ENCODE measurements at places on chromosomes 2 and 18. TPM values are rescaled to one million over a fixed set of nuclear protein-coding genes. Genes with fewer than 3 reads are reported as not detected.

DNA sequence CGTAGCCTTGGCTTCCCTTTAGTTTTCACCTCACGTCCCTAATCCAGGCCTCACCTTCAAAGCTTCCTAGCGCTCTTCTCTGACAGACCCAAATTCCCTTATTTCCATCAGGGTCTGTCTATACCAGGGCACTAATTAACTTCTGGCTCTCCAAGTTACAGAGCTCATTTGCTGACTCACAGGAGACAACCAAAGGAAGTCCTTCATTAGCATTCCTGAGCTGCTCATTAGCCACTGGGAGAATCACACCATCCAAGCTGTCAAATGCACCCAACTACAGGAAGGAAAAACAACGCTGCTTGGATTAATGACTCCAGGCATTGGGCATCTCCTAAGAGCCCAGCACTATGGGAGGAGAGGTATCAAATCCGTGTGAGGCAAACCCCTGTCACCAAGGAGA is 109.8 kb upstream of the ALK start:
- no peak for DNase-seq

GRCh38 chr2:143629340-143629739 is 500.1 kb downstream of the ARHGAP15 start:
- no peak for DNase-seq

The PPP1R1C gene
- 2.6 TPM for total RNA-seq

The UNC80 gene
- 0.08 TPM for total RNA-seq

DNA sequence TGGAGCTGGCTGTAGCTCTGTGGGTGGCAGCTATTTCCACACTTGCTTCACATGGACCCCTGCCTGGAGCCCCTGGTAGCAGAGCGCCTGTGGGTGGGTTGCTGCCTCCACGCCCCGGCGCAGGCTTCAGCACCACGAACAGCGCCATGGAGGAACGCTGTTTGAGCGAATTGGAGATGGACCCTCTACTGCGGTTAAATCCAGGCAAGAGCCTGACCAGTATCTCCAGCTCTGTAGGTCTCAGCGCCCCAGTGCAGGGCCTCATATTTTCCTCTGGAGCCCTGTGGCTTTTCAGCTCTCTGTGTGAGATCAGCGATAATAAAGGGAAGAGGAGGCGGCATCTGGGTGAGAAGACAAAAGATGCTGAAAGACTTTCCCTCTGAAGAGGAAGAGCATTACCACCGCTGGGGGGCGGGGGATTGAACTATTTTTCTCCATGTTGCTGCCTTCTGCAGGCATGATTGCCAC is 12.0 kb downstream of the ONECUT2 start:
- no peak for DNase-seq

DNA sequence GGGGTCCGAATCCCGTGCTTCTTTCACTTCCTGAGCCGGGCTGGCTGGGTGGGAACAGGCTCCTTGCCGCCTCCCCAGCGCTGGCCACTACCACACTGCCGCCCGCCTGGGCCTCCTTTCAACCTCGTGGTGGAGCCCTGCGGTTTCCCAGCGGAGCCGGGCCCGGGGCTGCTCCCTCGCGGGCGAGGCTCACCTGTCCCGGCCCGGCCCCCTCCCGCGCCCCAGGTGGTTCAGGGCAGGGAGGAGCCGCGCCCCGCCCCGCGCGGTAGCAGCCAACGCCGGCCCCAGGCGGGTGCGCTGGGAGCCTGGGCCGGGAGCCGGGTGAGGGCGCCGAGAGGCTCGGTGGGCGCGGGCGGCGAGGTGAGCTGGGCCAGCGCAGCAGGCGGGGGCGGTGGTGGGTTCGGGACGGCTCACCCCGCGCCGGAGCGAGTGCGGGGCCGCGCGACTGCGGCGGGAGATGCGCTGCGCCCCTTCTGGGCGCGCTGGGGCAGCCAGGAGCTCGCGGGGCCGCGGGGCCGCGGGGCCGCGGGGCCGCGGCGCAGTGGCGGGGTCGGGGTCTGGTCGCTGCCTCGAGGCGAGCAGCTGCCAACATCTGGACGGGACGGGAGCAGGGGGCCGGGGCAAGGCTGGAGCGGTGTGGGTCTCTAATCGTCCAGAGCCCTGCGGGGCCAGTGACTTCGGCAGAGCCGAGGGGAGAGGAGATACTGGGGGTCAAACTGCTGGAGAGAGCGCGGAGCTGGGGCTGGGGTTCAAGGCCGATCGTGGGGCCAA is at the start of gene LYPD6B:
Gene LYPD6B, plus strand, starts transcription at position 258 of the 771 bp plus-strand sequence. CDS start 92,250 bp downstream, outside the sequence.
- DNase-seq, result no peak

The GLI2 gene
- total RNA-seq, result 6.2 TPM

The GCFC2 gene
- 26.3 TPM for total RNA-seq

DNA sequence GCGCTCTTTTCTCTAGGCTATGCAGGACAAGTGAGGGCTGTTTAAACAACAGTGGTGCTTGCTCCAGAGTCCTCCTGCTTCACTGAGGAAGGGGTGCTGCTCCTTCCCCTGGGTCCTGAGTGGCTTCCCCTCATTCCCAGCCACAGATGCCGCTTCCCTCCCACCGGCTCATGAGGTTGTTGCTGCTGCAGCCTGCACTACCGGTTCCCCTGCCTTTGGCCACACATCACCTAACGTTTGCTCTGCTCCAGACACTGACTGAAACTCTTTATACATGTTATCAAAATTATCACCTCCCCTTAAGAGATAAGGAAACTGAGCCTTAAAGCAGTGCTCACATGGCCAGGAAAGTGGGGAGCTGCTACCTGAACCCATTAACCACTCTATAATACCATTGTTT is 130.8 kb upstream of the LGALSL start:
- DNase-seq, result no peak

The CENPO gene
- total RNA-seq, result 39.3 TPM

The CDH19 gene
- not detected for total RNA-seq

The ANKAR gene
- 4.4 TPM for total RNA-seq

The MERTK gene
- total RNA-seq, result 14.5 TPM

The DSG4 gene
- not detected for total RNA-seq

The PLEKHH2 gene
- 15.0 TPM for total RNA-seq

GRCh38 chr18:48851599-48851960 is 99.2 kb downstream of the SMAD7 start:
- DNase-seq, result no peak

- DNase-seq, result no peak
These were observed 19.8 kb downstream of the RPRD1A start for GRCh38 chr18:36047521-36047920.

- DNase-seq, result no peak
These were observed 65.4 kb downstream of the RIF1 start for GRCh38 chr2:151475071-151475470.

The FRZB gene
- total RNA-seq, result 0.08 TPM

DNA sequence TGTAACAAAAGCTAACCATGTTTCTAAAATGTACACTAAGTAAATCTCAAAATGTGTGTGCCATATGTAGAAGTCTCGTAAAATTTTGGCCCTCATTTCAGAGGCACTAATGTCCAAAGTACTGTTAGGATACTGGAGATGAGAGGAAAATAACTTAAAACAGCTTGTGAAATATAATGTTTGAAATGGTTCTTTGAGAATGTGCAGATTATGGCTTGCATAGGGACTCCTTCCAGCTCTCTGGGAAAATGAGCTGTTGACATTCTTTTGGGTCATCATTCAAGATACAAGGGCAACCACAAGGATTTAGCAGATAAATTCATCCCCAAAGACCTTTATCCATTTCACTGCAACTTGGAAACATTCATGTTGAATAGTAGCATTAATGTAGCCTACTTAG is 38.1 kb upstream of the OTX1 start:
- DNase-seq, result no peak

The C1GALT1C1L gene
- 0.54 TPM for total RNA-seq

DNA sequence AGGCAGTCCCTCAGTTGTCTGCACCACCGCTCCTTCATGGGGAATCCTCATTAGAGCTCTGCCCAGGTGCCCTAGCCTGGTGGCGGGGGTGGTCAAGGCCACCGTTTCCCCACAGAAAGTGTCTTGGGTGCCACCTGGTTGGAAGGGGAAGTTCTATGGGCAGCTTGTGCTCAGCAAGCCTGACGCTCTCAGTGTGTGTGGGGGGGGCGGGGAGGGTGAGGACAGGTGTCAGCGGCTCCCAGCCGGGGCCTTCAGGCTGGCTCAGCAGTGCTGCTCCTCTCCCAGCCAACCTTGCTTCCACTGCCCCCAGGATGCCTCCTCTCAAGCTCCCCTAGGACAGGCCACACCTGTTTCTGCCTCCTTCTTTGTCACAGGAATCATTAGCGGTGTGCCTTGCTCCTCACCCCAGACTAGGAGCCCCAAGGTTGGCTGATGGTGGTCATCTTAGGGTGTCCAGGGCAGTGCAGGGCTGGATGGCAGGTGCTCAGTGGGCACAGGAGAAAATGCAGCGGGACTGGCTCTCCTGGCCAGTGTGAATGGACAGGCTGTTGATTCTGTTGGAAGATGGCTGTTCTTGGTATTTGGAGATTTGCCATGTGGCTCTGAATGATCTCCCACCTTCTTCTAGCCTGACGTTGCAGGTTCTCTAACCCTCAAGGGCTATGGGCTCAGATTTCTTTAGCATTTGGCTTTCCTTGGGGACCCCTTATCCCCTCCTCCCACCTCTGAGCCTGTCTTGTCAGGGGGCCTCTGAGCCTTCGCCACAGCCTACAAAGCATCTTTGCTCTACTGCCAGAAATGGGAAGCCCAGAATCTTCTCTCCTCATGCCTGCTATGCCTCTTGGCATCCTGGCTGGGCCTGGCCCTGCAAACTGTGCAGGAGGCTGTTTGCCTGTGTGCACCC is 185.8 kb upstream of the HS6ST1 start:
- no peak for DNase-seq

DNA sequence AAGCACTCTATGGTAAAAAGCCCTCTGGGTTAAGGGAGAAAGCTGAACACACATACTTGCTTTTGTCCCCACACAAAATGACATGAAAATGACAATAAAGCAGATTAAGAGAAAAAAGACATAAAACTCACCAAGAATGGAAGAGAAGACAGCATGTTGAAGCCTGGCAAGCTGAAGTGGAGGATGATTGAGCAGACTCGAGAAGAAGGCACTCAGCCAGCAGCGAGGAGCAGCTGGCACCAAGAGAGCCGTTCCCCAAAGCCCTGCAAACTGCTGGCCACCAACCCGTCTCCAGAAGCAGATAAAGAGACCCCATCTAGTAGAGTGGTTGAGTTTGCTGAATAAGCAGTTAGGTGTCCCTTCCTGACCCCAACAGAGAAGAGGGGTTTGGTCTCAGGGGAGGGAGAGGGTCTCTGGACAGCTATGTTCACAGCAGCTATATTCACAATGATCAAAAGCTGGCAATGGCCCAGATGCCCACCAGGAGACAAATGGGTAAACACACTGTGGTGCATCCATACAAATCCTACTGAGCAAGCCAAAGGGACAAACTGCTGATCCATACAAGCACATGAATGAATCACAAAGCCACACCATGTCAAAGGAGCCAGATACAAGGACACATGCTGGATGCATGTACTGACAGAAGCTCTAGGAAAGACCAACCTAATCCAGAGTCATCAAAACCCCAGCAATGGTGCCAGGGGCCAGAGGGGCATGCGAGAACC is 36.9 kb downstream of the FAM168B start:
- DNase-seq, result no peak

- DNase-seq, result no peak
These were observed 502 bp downstream of the EPAS1 start for GRCh38 chr2:46297546-46298271.

- DNase-seq, result no peak
These were observed 1467.4 kb upstream of the NXPH2 start for GRCh38 chr2:140247451-140248195.

- DNase-seq, result no peak
These were observed 219.2 kb downstream of the IRS1 start for GRCh38 chr2:226580403-226580802.

- DNase-seq, result no peak
These were observed 143.6 kb upstream of the PXDN start for GRCh38 chr2:1887915-1888314.

The MYOM1 gene
- 0.92 TPM for total RNA-seq

- DNase-seq, result no peak
These were observed 212.0 kb downstream of the TNS1 start for GRCh38 chr2:217790681-217791392.

The TRABD2A gene
- 1.7 TPM for total RNA-seq

DNA sequence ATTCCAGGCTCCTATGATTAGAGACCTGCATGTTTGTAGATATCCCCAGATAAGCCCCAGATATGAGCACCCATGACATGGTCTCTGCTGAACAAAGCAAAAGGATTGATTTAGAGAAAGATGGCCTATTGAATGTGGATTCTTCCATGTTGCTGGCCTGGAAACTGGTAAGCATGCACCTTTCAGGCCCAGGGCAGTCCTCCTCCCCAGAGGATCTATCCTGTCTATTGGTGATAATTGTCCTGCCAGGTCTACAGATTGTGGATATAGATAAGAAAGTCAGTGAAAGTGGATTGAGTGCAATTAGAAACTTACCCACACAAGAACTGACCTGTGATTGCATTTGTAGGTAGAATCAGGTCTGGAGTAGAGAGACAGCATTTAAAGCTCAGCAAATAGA is 256.9 kb upstream of the SIX3 start:
- DNase-seq, result no peak

DNA sequence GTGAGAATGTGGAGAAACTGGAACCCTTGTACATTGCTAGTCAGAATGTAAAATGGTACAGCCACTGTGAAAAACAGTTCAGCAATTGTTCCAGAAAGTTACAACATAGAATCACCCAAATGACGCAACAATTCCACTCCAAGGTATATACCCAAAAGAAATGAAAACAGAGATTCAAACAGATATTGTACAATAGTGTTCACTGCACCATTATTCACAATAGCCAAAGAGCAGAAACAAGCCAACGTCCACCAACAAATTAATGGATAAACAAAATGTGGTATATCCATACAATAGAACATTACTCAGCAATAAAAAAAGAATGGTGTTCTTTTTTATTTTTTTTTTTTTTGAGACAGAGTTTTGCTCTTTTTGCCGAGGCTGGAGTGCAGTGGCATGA is 10.9 kb downstream of the CLASP1 start:
- DNase-seq, result no peak

GRCh38 chr2:229930656-229931055 is 8.4 kb downstream of the FBXO36 start:
- DNase-seq, result no peak

DNA sequence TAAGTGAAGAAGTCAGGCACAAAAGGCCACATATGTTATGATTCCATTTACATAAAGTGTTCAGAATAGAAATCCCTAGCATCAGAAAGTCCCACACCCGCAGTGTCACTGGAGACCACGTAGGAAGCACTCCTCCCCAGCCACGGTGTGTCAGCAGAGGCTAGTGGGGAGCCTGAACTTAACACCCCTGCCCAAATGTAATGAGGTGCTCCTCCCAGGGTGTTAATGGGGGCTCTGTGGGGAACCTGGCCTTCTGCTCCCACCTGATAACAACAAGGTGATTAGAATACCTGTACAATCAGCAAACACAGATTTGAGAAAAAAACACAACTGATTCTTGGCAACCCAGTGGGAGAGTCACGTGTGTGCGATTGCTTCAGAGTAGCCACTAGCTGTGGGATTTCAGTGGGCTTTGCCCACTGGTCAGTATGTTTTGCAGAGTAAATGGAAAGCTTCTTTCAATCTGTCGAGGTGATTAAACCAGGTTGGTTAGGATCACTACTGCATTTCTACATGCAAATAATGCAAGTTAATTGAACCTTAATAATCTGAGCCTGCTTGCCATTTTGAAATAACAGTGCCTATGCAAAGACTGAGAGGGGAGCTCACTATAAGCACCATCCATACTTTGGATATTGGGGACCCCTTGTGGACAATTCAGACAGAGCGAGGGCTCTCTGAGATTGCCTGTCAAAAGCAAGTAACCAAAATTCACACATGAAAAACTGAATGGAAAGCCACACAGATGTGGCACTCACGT is 20.6 kb upstream of the ATRAID start:
- peak; percentile 43 for DNase-seq
